ENCODE measurements at places on chromosomes 5 and 9. TPM values are rescaled to one million over a fixed set of nuclear protein-coding genes. Genes with fewer than 3 reads are reported as not detected.

The CAMK4 gene
- polyA plus RNA-seq, result 0.43 TPM

The PCDHGB2 gene
- polyA plus RNA-seq, result 0.90 TPM

The PGM5 gene
- 30.0 TPM for polyA plus RNA-seq

The C9orf40 gene
- polyA plus RNA-seq, result 3.3 TPM

The MCIDAS gene
- polyA plus RNA-seq, result 0.21 TPM
